ENCODE measurements at places on chromosomes 6 and 20.

DNA sequence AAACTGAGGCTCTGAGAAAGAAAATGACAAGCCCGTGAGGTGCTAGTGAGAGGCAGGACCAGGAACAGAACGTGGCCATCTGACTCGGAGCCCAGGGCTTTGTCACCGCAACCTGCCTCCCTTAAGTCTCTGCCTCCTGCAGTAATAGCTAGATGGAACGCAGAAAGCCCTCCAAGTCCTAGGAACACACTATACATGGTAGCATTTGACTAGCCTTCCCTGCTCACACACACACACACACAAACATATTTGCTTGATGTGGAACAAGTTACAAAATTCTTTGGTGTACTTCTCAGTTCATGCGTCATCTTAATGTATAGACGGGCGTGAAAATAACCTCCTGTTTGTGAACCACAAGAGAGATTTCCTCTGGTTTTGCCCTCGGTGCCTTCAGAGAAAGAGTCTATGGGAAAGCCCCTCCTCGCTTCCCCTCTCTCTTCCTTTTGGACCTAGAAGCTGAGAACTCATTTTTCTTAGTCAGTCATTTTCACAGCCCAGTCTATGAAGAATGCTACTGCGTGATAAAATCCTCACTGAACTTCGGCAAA, 38.8 kb downstream of the C6orf52 start:
- H3K36me3 ChIP-seq: no peaks in the 10 kb centered on the region
- no peaks in the 10 kb centered on the region for H3K4me1 ChIP-seq
- no peak overlapping the region for H3K27ac ChIP-seq
- DNase-seq: no peak

- no peaks in the 10 kb centered on the region for H3K27me3 ChIP-seq
- peak overlapping the region; percentile 89 for H3K4me3 ChIP-seq
- DNase-seq: peak; percentile 66
Measured at GRCh38 chr6:125746731-125747588, 2.5 kb upstream of the HEY2 start.

DNA sequence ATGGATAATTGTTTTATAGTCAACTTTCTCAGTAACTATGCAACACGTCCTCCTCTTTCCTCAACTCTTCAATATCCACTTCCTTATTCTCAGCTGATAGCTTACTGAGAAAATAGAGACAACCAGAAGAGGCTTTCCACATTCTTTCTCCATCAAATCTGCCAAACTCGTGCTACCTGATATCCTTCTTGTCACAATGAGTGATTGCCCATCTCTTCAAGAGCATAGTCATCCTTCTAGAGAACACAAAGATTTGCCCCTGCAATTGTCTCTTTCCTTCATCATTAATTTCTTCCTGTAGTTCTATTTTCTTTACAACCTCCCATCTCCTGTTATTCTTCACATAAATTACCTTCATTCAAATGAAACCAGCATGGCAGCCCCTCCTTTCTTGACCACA, 75.9 kb upstream of the RGS17 start:
- no peak for DNase-seq
- H3K36me3 ChIP-seq: no peaks in the 10 kb centered on the region
- no peak overlapping the region for H3K27ac ChIP-seq
- H3K27me3 ChIP-seq: no peaks in the 10 kb centered on the region
- peaks cover 15% of the 10 kb centered on the region for H3K4me1 ChIP-seq

- H3K4me3 ChIP-seq: no peak overlapping the region
- no peaks in the 10 kb centered on the region for H3K36me3 ChIP-seq
- no peak for DNase-seq
- H3K4me1 ChIP-seq: peaks cover 52% of the 10 kb centered on the region
Measured at GRCh38 chr6:13417431-13417830, 70.0 kb downstream of the GFOD1 start.

DNA sequence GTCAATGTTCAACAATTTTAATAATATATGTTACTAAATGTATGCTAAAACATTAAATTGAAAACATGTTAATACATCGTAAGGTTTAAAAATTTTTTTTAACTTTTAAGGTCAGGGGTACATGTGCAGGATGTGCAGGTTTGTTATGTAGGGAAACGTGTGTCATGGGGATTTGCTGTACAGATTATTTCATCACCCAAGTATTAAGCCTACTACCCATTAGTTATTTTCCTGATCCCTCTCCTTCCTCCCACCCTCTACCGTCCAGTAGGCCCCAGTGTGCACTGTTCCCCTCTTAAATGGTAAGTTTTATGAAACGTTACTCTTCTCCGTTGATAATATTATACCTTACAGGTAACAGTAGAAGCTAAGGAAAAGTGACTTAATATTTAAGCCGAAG, 15.8 kb downstream of the PDE7B start:
- DNase-seq: no peak
- no peak overlapping the region for H3K4me3 ChIP-seq
- H3K27ac ChIP-seq: no peak overlapping the region
- no peaks in the 10 kb centered on the region for H3K36me3 ChIP-seq
- H3K4me1 ChIP-seq: no peaks in the 10 kb centered on the region

- DNase-seq: no peak
- no peaks in the 10 kb centered on the region for H3K27me3 ChIP-seq
- H3K27ac ChIP-seq: no peak overlapping the region
- no peak overlapping the region for H3K4me3 ChIP-seq
- H3K36me3 ChIP-seq: peaks cover 52% of the 10 kb centered on the region
Measured at GRCh38 chr20:49821381-49821780, 8.8 kb downstream of the SLC9A8 start.

DNA sequence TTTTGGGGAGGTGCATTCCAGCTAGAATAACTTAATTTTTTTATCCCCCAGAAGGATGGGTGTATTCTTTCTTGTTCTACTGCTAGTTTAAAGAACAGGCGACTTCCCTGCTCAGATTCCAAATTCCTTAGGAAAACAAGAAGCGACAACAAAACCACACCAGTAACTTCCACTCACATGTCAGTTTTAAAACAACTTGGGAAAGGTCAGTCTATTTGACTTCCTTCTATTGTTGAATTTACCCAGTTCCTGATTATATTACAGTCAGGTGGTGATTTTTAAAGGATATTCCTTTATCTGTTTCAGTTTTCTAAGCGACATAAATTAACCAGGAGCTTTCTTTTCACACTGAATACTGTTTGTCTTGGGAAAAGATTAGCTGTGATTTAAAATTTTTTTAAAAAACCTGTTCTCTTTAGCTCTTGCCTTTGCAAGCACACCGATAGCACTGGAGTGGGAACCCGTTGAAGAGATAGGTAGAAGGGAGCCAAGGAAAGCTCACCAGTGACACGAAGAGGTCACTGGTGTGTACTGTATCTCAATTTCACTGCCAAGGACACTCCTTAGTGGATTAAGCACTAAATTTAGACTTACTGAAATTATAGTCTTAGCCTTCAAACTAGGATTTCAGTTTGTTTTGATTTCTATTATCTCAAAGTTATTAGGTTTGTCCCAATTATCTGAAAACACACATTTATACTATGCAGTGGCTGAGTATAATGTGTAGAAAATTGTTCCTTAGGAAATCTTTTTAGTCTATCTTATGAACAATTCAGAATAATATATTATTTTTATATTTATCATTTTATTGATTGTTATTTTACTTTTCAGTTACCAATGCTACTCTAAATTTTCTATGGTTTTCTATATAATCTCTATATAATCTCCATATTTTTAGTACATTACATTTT, 22.3 kb downstream of the MARCKS start:
- peak overlapping the region; percentile 42 for H3K4me3 ChIP-seq
- H3K36me3 ChIP-seq: no peaks in the 10 kb centered on the region
- no peaks in the 10 kb centered on the region for H3K27me3 ChIP-seq
- H3K27ac ChIP-seq: peak overlapping the region; percentile 78
- peaks cover 61% of the 10 kb centered on the region for H3K4me1 ChIP-seq

- H3K36me3 ChIP-seq: no peaks in the 10 kb centered on the region
- peaks cover 35% of the 10 kb centered on the region for H3K4me1 ChIP-seq
- H3K27me3 ChIP-seq: peaks cover 10% of the 10 kb centered on the region
- no peak overlapping the region for H3K4me3 ChIP-seq
- no peak for DNase-seq
- no peak overlapping the region for H3K27ac ChIP-seq
Measured at GRCh38 chr6:163186527-163186926, 228.0 kb upstream of the QKI start.

DNA sequence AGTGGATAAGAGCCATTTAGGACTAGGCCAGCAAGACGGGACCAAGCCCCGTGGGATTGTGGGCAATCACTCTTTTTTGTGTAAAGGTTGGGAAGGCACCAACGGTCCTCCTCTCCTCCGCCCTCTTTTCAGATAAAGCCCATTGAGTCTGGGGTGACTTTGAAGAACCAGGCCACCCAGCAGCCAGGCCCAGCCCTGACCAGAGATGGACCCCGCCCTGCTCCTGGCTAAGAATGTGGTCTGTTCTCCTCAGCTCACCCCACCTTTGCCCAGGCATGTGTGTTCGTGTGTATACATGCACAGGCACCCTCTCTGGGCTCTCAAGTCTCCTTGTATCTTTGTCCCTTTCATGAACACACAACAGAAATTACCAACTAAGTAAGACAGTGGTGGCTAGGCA, 9.1 kb downstream of the SDC4 start:
- H3K27ac ChIP-seq: peak overlapping the region; percentile 24
- no peak for DNase-seq
- H3K4me3 ChIP-seq: no peak overlapping the region
- H3K36me3 ChIP-seq: peaks cover 8% of the 10 kb centered on the region

DNA sequence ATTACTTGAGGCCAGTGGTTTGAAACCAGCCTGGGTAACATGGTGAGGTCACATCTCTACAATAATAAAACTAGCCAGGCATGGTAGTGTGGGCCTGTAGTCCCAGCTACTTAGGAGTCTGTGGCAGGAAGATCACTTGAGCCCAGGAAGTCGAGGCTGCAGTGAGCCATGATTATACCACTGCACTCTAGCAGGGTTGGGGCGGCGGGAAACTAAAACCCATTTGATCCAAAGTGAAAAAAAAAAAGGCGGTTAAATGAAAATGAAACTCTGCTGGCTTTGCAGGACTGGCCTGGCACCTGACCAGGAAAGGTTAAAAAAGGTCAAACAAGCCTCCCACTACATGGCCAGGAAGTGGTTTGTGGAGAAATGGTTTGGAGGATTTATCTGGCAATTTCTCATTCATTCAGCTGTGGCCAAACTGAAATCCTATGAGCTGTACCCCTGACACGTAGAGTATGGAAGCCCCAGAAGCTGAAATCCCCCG, 36.6 kb downstream of the MTRES1 start:
- H3K4me3 ChIP-seq: no peak overlapping the region
- peaks cover 53% of the 10 kb centered on the region for H3K4me1 ChIP-seq
- no peak for DNase-seq
- peak overlapping the region; percentile 97 for H3K27ac ChIP-seq
- peaks cover 36% of the 10 kb centered on the region for H3K36me3 ChIP-seq

GRCh38 chr6:3900744-3901336, 51.7 kb downstream of the FAM50B start:
- peaks cover 25% of the 10 kb centered on the region for H3K27me3 ChIP-seq
- H3K36me3 ChIP-seq: no peaks in the 10 kb centered on the region
- no peak overlapping the region for H3K27ac ChIP-seq
- peaks cover 11% of the 10 kb centered on the region for H3K4me1 ChIP-seq

DNA sequence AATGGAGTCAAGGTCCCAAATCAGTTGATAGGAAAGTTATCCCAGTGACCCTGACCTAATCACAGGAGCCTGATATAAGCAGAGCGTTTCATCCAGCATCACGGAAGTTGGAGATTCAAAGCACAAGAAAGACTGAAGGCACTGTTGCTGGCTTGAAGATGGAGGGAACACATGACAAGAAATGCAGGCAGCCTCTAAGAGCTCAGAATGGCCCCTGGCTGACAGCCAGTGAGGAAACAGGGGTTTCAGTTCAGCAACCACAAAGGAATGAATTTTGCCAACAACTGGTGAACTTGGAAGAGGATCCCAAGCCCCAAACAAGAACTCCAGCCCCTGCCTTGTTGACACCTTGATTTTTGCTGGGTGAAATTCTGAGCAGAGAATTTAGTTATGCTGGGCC, 778.5 kb downstream of the MAFB start:
- H3K27me3 ChIP-seq: no peaks in the 10 kb centered on the region
- no peak overlapping the region for H3K27ac ChIP-seq
- H3K36me3 ChIP-seq: no peaks in the 10 kb centered on the region
- H3K4me3 ChIP-seq: no peak overlapping the region

- H3K36me3 ChIP-seq: peaks cover 23% of the 10 kb centered on the region
- H3K27me3 ChIP-seq: peaks cover 3% of the 10 kb centered on the region
- no peak overlapping the region for H3K4me3 ChIP-seq
- DNase-seq: no peak
Measured at GRCh38 chr20:34600892-34601653, 42.6 kb downstream of the MAP1LC3A start.

DNA sequence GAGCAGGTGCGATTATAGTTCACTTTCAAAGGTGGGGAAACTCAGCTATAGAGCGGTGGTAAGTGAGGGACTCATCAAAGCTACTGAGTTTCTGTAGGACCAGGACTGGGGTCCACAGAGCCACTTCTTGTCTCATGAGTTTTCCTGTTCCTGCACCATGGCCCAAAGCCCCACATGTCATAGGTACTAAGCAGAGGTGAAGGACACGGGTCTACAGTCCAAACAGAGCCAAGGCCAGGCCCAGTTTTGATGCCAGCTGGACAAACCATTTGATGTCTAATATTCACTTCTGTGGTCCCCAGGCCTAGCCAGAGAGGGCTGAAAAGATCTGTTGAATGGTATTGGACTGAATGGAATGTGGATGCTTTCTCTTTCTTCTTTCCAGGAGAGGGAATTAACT, 11.0 kb downstream of the BPIFB6 start:
- no peak overlapping the region for H3K27ac ChIP-seq
- no peak overlapping the region for H3K4me3 ChIP-seq
- peaks cover 25% of the 10 kb centered on the region for H3K27me3 ChIP-seq
